ENCODE measurements at places on chromosomes 12 and 14.

DNA sequence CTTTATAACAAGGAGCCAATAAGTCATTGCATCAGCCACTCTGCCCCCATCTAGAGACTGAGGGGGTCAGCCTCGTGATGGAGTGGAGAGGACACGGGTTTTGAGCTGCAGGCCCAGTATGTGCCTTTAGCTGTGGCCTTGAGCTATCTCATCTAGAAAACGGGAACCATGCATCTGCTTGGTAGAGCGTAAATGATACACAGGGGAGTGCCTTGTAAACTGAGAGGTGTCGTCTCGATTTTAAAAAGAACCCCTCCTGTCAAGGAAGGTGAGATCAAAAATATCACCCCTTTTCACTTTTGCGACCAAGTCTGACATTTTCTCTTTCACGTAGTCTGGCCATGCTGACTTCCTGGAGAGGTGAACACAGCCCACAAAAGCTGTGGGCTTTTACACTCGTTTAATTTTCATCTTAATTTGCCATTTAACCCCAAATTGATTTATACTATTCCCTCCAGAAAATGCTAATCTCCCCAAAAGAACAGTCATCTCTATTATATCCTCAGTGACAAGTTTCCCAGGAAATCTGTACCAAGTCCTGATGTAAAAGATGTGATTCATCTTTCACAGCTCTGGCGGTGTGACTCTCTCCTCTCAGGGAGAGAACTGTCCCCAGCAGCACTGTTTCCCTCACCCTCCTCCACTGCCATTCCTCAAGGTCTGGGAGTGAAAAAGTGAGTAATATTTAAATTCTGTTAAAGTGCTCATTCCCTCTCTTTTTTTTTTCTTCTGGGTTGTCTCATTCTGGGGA lies 30.6 kb downstream of the VCPKMT start:
- DNase-seq, result no peak

DNA sequence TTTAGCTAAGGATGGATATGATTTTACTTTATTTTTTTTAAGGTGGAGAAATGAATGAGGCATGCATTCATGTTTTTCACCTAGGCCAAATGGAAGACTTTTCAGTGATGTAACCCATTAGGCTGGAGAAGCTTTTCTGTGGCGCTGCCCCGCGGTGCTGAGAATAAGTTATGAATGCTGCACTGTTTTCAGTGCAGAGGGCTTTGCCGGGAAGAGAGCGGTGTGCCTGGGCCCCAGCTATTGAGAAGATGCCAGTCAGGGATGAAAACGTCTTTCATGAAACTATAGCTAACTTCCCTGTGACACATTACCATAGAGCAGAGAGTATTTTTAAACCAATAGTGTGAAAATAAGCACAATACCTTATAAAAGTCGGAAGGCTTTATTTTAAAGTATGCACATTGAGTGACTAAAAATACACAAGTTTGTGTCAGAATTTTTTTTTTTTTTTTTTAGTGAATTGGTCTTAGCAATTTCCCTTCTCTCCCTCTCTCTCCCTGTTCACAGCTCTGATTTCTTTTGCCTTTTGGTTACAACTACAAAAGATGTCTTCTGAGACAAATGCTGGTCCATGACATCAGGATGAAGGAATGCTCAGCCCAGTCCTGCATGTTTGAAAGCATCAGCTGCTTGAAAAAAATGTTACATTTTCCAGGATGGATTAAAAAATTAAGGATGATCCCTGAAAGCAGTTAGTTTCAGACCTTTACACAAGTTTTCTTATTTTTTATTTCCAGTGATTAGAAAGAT lies 48.3 kb downstream of the NPAS3 start:
- DNase-seq, result peak; percentile 82

DNA sequence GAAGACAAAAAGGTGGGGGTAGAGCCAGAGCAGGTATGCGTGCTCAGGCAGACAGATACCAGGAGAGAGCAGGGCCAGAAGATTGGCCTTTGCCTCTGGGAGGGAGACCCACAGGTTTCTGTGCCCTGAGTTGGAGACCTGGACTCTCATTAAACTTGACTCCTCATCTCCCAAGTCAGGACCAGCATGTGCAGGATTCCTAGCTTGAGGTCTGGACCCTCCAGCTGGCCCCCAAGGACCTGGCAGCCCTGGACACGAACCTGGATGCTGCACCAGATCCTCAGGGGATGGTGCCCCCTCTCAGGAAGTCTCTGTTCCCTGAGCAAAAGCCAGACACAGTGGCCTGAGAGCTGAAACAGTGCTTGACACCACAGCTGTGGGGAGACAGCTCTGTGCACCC lies 10.5 kb upstream of the KRT73 start:
- DNase-seq, result no peak

DNA sequence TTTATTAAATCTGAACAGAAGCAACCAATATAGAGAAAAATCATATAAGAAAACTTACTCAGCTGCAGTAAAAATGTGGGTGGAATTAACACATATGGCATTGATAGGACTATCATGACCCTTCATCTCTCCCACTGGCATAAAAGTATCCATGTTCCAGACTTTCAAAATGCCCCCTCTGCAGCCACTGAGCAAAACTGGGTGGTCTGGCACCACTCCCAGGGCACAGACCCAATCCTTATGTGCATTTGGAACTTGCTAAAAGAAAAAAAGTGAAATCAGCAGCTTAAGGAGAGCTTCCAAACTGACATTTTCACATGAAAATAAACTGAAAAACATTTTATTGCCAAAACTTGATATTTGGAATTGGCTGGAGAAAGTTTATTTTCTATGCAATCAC lies 141.5 kb downstream of the KIF21A start:
- DNase-seq, result no peak

GRCh38 chr12:18591473-18591872 lies 146.3 kb downstream of the PLCZ1 start:
- DNase-seq, result no peak

DNA sequence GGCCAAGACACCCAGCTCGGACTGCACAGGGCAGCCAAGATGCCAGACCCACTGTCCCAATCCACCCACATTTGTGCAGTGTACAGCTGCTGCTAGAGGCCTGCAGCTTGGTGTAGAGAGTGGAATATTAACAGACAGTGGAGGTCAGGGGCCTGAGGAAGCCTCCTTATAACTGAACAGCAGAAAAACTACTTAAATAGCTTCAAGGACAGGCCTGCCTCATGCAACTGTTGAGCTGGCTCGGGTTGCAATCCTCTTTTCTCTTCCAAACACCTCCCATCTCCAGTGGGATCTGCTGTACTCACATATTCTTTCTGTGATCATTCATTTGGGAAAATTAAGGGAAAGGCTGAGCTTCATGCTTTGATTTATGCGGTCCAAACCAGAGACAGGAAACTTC lies 1043.2 kb upstream of the TMEM132C start:
- no peak for DNase-seq

- DNase-seq, result no peak
Measured at GRCh38 chr14:93804654-93805053, 16.4 kb upstream of the PRIMA1 start.

- DNase-seq, result no peak
Measured at GRCh38 chr14:69432364-69432763, 33.9 kb downstream of the SLC39A9 start.

GRCh38 chr12:2813214-2814185 lies 1.0 kb downstream of the ITFG2 start:
- no peak for DNase-seq

- DNase-seq, result peak; percentile 78
Measured at GRCh38 chr12:122860040-122860853, 25.0 kb downstream of the HIP1R start.

GRCh38 chr12:116346741-116347140 lies 69.2 kb upstream of the MED13L start:
- DNase-seq, result no peak

DNA sequence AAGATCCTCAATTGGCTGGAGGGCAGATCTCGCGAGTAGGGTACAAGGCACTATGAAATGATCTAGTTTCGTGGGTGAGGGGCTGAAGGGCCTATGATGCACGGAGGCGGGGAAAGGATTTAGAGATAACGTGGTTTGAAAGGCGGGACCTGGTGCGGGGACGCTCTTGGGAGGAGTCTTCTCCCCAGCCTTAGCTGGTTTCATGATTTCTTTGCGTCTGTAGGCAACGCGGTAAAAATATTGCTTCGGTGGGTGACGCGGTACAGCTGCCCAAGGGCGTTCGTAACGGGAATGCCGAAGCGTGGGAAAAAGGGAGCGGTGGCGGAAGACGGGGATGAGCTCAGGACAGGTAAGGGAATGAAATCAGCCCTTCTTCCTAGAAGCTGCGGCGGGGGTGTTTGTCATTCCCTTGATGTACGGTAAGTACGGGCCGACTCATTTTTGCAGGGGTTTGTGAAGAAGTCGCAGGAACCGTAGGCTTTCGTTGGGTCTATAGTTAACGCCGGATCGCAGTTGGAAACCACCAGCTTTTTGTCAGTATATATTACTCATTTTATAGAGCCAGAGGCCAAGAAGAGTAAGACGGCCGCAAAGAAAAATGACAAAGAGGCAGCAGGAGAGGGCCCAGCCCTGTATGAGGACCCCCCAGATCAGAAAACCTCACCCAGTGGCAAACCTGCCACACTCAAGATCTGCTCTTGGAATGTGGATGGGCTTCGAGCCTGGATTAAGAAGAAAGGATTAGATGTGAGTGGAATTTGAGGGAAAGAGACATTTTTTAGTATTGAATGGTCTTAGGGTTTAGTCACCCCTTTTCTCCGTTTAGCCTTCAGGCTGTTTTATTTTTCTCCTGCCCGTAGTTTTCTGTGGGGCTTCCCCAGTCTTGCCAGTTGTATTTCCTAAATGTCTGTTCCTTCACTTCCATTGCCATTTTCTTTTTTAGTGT lies 602 bp downstream of the APEX1 start:
- DNase-seq, result no peak

- no peak for DNase-seq
Measured at GRCh38 chr12:24185782-24186181, 236.3 kb upstream of the SOX5 start.

DNA sequence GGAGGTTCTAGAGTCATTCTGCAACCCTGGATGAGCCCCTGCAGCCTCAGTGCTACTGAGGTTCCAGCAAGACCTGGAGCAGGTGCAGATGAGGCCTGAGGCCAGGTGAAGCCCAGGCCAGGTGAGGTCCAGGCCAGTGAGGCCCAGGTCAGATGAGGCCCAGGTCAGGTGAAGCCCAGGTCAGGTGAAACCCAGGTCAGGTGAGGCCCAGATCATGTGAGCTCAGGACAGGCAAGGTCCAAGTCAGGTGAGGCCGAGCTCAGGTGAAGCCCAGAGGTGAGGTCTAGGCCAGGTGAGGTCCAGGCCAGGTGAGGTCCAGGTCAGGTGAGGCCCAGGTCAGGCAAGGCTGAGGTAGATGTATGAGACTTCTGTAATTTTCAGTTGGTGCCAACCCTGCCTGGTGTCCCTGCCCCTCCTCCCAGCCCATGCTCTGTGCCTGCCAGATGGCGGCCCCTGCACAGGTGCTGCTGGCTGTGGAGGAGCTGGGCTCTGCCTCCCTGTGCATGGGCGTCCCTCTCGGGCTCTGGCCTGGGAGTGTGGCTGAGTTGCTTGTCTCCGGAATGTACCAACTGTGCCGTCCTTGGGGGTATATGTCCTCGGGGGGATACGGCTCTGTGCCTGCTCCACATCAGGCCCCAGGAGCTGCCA lies 388.5 kb downstream of the TMEM121 start:
- DNase-seq, result no peak

DNA sequence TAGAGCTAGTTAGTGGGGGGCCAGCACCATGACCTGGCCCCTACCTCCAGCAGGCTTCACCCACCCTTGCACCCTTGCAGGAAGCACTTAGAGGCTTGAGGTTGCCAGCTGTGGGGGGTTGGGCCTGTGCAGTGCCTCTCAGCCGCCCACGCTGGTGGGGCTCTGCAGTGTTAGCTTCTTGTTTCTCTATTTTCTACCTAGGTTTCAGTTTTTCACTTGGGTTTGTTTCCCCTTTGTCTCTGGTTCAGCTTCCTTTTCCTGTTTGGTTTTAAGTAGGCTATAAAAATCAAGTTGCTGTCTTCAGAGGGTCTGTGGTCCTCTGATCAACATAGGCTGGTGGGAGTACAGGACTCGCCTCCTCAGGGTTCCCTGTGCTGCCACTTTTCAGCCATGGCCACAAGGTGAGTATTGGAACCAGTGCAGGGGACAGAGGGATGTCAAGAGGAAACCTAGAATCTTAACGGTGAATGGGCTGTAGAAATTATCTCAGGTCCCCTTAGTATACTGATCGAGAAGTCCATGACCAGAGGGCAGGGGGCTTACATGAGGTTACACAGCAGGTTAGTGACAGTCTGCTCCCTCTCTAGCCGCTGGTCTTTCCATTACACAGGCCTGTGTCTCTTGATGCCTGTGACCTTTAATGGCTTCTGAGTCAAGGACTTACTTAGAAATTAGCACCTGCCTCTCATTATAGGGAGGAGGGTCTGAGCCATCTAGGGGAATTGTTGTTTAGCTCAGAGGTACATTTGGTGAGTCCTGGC lies at the start of gene EVL:
TSS of gene EVL (plus strand) at position 312 of the 761 bp plus-strand sequence. CDS start at position 391, 79 bp downstream.
- DNase-seq, result peak; percentile 25

- no peak for DNase-seq
Measured at GRCh38 chr14:26594148-26594547, 3.7 kb downstream of the NOVA1 start.

DNA sequence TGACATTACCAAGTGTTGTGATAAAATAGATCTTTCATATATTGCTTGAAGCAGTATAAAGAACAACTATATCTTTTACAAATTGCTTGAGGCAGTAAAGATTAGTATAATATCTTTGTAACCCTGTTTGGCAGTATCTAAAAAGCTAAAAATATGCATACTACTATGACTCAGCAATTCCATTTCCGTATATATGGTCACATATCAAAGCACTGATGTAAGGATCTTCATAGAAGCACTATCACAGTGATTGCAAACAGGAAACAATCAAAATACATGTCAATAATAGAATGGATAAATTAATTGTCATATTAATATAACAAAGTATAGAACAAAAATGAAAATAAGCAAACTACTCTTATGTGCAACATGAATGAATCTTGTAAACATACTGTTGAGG lies 158.4 kb upstream of the IGF1 start:
- no peak for DNase-seq

DNA sequence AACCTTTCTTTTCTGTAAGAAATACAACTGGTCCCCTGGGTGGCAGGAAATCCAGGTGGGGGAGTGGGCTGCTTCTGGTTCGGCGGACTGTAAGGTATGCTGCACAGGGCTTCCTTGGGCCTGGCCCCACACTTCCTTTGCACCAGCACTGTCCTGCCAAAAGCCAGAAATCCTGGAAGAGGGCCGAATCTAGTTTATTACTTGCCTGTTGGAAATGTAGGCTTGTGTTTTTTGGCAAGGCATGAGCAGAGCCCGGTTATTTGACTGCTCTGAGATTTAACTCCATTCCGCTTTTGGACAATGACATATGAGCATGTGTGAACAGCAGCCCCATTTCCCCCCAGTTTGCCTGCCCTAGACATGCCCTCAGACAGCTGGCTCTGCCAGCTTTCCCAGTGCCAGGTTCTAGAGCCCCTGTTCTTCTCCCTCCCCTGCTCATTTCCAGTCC lies 86.6 kb downstream of the BORCS5 start:
- no peak for DNase-seq

- DNase-seq, result no peak
Measured at GRCh38 chr12:55720071-55720564, at the start of gene RDH5. Gene RDH5 (plus strand): TSS chr12:55720393. CDS start chr12:55721185, 792 bp downstream.

Measured in nucleus accumbens (tissue), 56 donors.